ENCODE measurements at places on chromosomes 3 and 15.

DNA sequence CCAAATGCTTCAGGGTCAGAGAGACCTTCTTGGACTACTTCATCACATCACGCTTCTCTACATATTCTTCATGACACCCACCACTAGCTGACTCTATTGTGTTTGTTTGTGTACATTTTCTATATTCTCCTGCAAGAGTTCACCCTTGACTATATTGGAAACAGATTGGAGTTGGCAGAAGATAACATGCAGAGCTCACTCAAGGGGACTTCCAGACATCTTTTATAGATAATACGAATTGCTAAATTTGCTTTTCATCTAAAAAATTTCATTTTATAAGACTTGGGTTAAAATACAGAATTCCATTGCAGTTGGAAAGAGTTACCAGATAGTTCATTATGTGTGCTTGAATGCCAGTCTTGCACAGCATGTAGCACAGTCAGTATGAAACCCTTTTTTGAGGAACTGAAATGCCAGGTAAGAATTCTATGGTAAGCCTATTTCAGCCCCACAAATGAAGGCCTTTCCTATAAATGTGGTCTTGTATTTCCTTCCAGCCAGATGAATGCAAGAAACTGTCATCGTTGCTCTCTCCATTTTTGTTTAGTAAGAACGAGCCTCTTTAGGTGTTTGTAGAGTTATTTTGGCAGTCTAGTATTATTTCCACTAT, 177.6 kb downstream of the GHSR start:
- no peak for DNase-seq

DNA sequence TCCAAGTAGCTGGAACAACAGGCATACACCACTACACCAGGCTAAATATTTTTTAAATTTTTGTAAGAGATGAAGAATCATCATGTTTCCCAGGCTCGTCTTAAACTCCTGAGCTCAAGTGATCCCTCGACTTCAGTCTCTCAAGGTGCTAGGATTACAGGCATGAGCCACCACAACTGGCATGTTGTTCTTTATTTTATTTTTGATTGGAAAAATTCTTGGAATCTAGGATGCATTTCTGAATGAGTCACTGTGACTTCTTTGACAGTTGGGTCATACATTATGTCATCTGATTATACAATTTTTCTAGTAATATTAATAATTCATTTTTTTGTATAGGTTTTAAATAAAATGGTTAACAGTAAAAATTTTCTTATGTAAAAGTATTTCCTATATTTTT, 870.2 kb downstream of the SI start:
- no peak for DNase-seq

DNA sequence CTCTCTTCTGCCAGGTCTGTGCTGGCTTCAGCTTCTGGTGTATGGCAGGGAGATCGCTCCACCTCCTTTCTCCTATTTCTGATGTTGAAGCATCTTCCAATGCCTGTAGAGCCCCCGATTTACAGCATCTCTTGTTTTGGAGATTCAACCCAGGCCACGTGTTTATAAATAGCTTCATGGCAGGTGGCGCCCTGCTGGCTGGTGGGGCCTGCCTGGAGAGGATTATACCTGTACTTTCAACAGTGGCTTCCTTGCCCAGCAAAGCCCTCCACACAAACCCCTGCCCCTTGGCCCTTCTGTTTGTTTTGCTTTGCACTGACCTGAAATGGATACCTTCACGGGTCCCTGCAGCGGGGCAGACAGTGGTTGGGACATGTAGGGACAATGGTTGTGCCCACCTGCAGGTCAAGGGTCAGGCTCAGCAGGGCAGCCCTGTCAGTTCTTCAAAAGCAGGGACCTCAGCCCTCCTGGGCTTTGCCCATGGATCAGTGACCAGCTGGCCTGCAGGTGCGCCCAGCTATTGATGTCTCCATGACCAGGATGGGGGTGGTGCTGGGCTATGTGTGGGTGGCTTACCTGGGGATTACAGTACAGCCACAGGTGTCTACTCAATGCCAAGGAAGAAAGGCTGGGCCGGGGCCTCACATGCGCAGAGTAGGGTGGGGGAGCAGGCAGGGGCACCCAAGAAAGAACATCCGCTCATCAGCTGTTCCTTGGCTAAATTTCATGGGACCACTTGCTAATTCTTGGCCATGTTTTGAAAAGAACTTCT, 112.7 kb upstream of the PRR23C start:
- peak; percentile 66 for DNase-seq

DNA sequence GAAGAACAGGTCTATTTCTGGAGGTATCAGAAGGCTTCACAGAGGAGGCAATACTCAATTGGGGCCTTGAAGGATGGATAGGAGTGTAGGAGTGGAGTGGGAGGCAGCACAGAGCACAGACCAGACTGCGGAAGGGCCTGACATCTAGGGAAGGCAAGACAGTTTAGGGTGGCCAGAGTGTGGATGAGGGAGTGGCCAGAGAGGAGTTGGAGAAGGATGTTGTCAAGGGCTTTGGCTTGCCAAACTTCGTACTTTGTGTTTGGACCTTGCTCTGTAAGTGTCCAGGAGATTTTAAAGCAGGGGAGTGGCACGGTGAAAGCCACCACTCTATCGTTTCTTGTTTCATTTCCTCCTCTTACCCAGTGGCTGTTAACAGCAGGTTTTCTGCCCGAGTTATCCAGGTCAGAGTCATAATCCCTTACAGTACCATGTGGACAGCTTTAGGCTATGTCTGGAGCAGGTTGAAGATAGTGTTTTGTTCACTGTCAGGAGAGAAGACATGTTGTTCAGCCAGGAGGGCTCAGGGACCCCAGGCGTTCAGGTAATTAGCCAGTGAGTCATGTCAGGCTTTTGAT, 12.3 kb downstream of the SMAD3 start:
- DNase-seq = no peak

DNA sequence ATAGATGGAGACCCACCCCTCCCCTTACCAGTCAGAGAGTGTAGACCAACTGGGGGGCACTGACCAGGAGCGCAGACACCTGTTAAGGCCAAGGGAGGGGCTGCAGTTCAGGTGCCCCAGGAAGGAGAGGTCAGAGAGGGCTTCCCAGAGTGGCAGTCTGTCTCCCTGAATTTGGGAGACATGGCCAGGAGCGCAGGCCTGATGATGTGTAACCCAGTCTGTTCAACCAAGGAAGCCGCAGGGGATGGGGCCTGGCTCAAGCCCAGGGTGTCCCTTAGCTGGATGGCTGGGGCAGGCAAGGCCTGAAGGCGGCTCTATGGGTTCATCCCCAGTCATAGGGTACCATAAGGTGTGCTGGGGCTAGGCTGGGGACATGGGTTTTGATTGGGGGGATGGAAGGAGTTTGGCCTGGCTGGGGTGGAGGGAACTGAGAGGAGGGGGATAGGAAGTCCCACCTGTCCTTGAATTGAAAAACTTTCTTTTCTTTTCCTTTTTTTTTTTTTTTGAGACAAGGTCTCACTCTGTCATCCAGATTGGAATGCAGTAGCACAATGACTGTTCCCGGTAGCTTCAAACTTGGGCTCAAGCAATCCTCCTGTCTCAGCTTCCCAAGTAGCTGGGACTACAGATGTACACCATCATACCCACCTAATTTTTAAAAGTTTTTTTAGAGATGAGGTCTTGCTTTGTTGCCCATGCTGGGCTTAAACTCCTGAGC, 75.7 kb downstream of the SMAD6 start:
- DNase-seq = peak; percentile 43

DNA sequence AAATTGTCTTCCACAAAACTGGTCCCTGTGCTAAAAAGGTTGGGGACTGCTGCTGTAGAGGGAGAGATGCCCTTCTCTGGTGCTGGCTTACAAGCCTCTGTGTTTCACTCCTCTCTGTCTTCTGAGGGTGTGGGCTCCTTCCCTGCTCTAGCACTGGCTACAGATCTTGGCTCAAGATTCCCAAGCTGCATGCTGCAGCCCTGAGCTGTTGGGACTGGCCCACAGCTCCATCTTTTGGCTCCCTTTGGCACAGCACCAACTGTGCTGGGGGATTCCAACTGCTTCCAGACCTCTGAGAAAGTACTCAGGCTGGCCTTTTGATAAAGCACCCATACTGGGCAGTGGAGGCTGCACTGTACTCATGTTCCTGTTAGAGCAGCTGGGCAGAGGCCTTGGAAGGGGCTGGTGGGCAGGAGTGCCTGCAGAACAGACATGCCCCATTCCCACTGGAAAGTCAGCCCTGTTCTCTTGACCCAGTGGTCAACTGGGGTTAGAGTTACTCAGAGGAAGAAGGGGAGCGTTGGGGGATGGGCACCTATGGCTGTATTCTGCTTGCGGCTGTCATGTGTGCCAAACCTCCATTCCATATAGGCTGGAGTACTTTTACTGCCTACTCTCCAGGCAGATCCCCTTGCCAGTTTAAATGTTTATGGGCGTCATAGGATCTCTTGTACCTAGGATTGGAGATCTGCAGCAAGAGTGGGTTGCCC, 55.7 kb downstream of the GALK2 start:
- DNase-seq = no peak

DNA sequence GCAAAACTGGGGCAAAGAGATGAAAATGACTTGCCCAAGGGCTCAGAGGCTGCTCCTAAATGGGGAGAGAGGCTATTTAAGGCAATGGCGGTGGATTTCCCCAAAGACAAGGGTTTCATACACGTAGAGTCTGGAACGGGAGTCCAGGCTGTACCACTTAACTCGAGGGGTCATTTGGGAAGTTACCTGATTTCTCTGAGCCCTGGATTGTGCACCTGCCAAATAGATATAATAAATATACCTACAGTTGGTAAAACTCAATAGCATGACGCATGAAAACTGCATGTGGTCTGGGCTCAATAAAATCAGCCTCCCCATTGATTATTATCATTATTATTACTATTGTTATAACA, 1.3 kb upstream of the ITPR1 start:
- no peak for DNase-seq

- peak; percentile 81 for DNase-seq
Observed at GRCh38 chr3:66797889-66798560, 200.1 kb upstream of the KBTBD8 start.

- DNase-seq = no peak
Observed at GRCh38 chr3:112875561-112875960, 28.9 kb upstream of the CD200R1L start.

DNA sequence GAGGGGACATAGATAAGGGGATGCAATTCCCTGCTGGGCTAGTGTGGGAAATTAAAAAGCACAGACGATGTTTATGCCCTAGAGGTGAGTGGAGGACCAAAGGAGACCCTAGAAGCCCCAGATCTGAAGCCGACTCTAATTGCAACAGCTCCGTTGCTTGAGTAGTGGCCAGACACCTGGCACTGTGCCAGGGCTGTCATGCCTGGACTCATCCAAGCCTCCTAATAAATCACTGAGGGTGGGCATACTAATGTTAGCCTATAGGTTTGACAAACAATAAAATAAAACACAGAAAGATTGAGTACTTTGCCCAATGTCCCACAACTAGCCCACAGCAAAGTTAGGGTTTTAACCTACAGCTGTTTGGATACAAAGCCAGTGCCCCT, 25.4 kb upstream of the MRPS22 start:
- peak; percentile 47 for DNase-seq

- DNase-seq = no peak
Observed at GRCh38 chr3:153051427-153052095, 110.5 kb upstream of the RAP2B start.

DNA sequence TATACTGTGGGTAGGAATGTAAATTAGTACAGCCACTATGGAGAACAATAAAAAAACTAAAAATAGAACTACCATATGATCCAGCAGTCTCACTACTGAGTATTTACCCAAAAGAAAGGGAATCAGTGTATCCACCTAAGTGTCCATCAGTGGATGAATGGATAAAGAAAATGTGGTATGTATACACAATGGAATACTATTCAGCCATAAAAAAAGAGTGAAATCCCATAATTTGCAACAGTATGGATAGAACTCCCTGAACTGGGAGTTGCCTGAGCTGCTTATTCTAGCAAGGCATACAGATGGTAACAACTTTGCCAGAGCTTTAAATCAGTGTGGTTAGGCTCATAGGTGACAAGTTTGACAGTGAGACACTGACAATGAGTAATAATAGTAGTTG, 16.1 kb upstream of the APH1B start:
- no peak for DNase-seq

DNA sequence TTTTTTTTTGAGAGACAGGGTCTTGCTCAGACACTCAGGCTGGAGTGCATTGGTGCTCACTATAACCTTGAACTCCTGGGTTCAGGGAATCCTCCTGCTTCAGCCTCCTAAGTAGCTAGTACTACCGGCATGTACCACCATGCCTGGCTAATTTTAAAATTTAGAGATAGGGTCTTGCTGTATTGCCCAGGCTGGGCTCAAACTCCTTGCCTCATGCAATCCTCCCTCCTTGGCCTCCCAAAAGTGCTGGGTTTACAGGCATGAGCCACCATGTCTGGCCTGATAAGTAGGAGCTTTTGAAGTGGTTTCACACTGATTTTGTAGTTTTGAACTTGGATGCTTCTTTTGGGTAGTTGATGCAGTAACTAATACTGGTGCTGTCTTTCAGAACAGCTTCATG, 7.8 kb downstream of the MAP2K1 start:
- no peak for DNase-seq

DNA sequence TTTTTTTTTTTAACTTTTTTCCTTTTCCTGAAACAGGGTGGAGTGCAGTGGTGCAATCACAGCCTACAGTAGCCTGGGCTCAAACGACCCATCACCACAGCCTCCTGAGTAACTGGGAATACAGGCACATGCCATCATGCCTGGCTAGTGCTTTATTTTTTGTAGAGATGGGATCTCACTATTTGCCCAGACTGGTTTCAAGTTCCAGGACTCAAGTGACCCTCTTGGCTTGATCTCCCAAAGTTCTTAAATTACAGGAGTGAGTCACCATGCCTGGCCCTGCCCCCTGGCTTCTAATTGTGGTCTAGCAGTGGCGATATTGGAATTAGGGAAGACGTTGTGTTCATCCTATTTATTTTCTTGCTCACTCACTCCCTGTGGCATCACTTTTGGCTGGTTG, 1138.4 kb downstream of the SI start:
- DNase-seq = no peak

DNA sequence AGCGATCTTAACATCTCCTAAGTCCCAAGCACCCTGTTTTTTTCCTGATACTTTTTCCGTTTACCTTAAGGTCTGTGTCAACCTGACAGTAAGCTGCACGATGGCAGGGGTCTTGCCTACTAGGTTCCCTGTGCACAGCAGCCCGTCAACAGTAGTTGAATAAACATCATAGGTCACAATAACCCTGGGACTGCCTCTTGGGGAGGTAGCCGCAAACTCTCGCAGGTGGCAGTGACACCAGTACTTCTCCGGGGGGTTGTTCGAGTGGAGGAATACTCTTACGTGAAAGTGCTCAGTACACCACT, 365 bp upstream of the PDCD6IP start:
- DNase-seq = no peak

DNA sequence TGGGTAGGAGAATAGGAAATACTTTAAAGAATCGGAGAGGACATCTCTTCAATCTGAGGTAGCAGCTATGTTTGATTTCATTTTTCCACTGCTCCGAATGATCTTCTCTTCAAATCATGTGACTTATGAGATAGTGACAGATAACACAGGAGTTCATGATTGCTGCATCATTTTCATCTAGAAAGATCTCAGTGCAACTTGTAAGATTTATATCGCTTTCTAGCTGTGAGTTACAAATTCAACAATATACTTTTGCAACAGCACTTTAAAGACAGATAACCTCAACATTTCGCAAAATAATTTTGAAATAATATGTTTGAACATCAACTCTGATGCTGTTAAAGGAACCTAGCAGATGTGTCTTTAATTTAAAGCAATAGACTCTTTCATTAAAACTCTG, 99.9 kb upstream of the CCDC80 start:
- no peak for DNase-seq

Data from posterior vena cava (tissue), 2 donors.